ENCODE measurements at places on chromosomes 16 and 17. TPM values are rescaled to one million over a fixed set of nuclear protein-coding genes. Genes with fewer than 3 reads are reported as not detected.
A peak's percentile ranks its signal among the peaks of the same experiment; 100 is the strongest.

KRTAP4-6 gene
- total RNA-seq: not detected

OGFOD1 gene
- total RNA-seq: 26.1 TPM

- no peak overlapping the region for H3K27ac ChIP-seq
- DNase-seq: no peak
- H3K36me3 ChIP-seq: no peaks in the 10 kb centered on the region
These were observed 7.9 kb upstream of the BAHCC1 start for GRCh38 chr17:81387100-81388090.

RBL2 gene
- total RNA-seq: 195 TPM

DNA sequence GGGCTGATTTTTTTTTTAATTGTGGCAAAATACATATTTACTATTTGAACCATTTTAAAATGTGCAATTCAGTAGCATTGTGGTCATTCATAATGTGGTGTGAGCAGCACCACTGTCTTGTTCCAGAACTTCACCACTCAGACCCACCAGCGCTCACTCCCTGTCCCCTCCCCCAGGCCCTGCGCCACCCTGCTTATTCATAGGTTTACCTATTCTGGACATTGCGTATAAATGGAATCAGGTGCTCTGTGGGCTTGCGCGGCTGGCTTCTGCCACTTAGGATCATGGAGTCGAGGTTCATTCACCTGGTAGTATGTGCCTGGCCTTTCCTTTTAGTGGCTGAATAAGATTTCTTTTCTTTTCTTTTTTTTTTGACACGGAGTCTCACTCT, 59.4 kb downstream of the NT5M start:
- H3K27ac ChIP-seq: no peak overlapping the region
- peaks cover 31% of the 10 kb centered on the region for H3K27me3 ChIP-seq
- no peak overlapping the region for H3K4me3 ChIP-seq
- peaks cover 5% of the 10 kb centered on the region for H3K36me3 ChIP-seq

PIMREG gene
- total RNA-seq: not detected

GRCh38 chr16:4313563-4314531, 2.0 kb upstream of the GLIS2 start:
- DNase-seq: no peak
- peak overlapping the region; percentile 62 for H3K27ac ChIP-seq
- peak overlapping the region; percentile 96 for H3K4me3 ChIP-seq
- H3K27me3 ChIP-seq: peaks cover 12% of the 10 kb centered on the region
- H3K36me3 ChIP-seq: peaks cover 2% of the 10 kb centered on the region
- H3K4me1 ChIP-seq: peaks cover 11% of the 10 kb centered on the region

DNA sequence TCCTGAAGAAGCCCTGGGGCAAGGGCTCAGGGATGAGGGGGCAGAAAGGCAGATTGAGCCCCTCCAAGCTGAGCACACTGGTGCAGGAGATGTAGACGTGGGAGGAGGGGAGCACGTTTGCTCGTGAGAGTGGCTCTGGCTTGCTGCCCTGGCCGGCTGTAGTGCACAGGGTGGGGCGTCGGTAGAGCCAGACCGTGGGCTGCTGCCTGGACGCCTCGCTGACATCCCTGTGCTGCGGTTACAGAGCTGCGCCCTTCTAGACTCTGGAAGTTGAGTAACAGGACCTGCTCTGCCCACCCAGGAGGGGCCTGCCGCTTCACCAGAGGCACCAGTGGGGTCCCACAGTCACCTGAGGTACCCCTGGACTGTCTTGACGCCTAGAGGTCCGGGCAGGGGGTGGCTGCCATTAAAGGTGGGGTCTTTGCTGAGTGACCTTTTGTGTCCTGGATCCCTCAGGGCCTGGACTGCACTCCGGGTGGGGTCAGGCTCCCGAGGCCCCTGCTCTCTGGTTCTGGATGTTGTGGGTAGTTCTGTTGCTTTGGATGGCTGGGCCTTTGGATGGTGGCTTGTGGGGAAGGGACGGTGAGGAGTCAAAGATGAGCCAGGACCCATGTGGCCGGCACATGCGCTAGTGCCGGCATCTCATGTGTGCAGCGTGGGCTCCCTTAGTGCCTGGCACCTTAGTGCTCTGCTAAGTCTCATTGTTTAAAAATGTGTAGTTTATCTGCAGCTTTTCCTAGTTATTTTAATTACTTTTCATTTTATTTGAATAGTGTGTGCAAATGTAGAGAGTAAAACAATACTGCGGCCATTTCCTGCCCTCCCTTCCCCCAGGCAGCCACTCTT, 41.7 kb downstream of the PGS1 start:
- H3K27ac ChIP-seq: peak overlapping the region; percentile 1
- H3K4me3 ChIP-seq: no peak overlapping the region
- peaks cover 13% of the 10 kb centered on the region for H3K4me1 ChIP-seq
- no peak for DNase-seq
- peaks cover 4% of the 10 kb centered on the region for H3K36me3 ChIP-seq
- H3K27me3 ChIP-seq: no peaks in the 10 kb centered on the region

PRSS36 gene
- 0.47 TPM for total RNA-seq

DNA sequence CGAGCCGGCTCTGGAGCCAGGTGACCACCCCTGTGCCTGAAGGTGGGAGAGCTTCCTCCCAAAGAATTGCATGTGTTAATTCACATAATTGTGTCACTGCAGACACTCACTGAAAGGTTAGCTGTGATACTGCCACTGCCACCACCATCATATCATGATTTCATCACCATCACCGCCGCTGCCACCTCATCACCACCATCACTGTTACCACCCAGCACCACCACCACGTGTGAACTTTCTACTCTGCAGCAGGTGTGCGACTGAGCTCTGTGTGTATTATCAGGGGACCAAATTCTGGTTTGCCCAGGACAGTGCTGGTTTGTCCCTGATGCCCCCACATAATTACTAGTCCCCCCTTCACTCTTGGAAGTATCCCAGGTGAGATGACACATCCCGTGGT, 15.2 kb downstream of the BCAR1 start:
- no peak overlapping the region for H3K27ac ChIP-seq
- peaks cover 9% of the 10 kb centered on the region for H3K4me1 ChIP-seq
- H3K4me3 ChIP-seq: no peak overlapping the region
- no peak for DNase-seq

TOB1 gene
- 358 TPM for total RNA-seq

- H3K4me1 ChIP-seq: peaks cover 7% of the 10 kb centered on the region
- no peak overlapping the region for H3K4me3 ChIP-seq
- no peaks in the 10 kb centered on the region for H3K27me3 ChIP-seq
- peak overlapping the region; percentile 14 for H3K27ac ChIP-seq
- H3K36me3 ChIP-seq: peaks cover 10% of the 10 kb centered on the region
These were observed 38.0 kb downstream of the SF3B3 start for GRCh38 chr16:70561623-70562022.

DNA sequence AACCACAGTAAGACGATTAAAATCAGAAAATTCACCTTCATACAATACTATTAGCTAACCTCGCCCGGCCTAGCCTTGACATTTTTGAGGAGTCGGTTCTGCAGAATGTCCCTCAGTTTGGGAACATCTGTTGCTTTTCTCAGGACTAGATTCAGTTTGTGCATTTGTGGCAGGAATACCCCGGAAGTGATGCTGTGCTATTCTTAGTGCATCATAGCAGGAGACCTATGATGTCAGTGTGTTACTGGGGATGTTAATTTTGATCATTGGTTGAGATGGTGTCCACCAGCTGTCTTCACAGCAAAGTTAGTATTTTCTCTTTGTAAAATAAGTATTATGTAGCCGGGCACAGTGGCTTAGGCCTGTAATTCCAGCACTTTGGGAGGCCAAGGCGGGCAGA, 21.5 kb upstream of the HELZ start:
- peaks cover 9% of the 10 kb centered on the region for H3K4me1 ChIP-seq

DNA sequence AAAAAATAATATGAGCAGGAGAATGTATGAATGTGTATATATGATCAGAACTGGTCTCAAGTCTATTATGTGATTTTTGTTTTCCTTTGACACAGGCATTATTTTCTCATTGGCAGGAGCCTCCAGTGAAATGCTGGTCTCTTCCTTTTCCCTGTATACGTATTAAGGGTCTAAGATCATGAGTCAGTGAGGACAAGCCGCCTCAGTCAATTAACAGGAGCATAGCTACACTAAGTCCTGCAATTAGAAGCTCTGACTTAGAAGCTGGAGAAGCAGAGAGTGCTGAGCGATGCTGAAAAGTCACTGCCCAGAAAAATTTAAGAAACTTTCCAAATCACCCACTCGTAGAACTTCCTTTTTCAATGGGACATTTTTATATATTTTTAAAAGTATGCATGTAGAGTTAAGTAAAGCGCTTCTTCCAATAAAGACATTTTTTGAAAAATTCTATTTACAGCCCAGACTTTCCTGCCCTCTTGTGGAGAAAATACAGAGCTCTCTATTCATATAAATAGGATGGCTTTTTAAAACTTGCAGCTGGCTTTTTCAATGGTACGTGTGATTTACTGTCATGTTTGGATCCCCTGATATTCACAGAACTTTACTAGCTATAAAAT, 70.2 kb upstream of the PSMD7 start:
- H3K36me3 ChIP-seq: peaks cover 6% of the 10 kb centered on the region
- H3K27ac ChIP-seq: no peak overlapping the region
- no peak overlapping the region for H3K4me3 ChIP-seq
- H3K27me3 ChIP-seq: peaks cover 51% of the 10 kb centered on the region
- peaks cover 4% of the 10 kb centered on the region for H3K4me1 ChIP-seq

- no peak overlapping the region for H3K27ac ChIP-seq
- no peak overlapping the region for H3K4me3 ChIP-seq
- no peak for DNase-seq
These were observed 23.3 kb upstream of the CCL5 start for GRCh38 chr17:35903451-35903850.

- no peak for DNase-seq
- H3K27me3 ChIP-seq: peaks cover 5% of the 10 kb centered on the region
- H3K36me3 ChIP-seq: no peaks in the 10 kb centered on the region
- H3K4me3 ChIP-seq: no peak overlapping the region
These were observed 226.1 kb downstream of the ZNF423 start for GRCh38 chr16:49629851-49630250.

KRTAP2-1 gene
- not detected for total RNA-seq

GRCh38 chr16:66948134-66948836, 12.8 kb upstream of the CES3 start:
- DNase-seq: no peak
- peaks cover 40% of the 10 kb centered on the region for H3K27me3 ChIP-seq
- no peak overlapping the region for H3K27ac ChIP-seq
- no peaks in the 10 kb centered on the region for H3K36me3 ChIP-seq

- peak overlapping the region; percentile 91 for H3K4me3 ChIP-seq
- no peaks in the 10 kb centered on the region for H3K36me3 ChIP-seq
- peak; percentile 43 for DNase-seq
- H3K4me1 ChIP-seq: peaks cover 46% of the 10 kb centered on the region
These were observed 17.3 kb upstream of the EEF2K start for GRCh38 chr16:22188595-22189442.

GRCh38 chr17:48439110-48439850, 9.3 kb upstream of the SKAP1 start:
- H3K27me3 ChIP-seq: no peaks in the 10 kb centered on the region
- no peak for DNase-seq
- H3K4me1 ChIP-seq: peaks cover 74% of the 10 kb centered on the region
- peak overlapping the region; percentile 84 for H3K4me3 ChIP-seq
- H3K36me3 ChIP-seq: no peaks in the 10 kb centered on the region

DNA sequence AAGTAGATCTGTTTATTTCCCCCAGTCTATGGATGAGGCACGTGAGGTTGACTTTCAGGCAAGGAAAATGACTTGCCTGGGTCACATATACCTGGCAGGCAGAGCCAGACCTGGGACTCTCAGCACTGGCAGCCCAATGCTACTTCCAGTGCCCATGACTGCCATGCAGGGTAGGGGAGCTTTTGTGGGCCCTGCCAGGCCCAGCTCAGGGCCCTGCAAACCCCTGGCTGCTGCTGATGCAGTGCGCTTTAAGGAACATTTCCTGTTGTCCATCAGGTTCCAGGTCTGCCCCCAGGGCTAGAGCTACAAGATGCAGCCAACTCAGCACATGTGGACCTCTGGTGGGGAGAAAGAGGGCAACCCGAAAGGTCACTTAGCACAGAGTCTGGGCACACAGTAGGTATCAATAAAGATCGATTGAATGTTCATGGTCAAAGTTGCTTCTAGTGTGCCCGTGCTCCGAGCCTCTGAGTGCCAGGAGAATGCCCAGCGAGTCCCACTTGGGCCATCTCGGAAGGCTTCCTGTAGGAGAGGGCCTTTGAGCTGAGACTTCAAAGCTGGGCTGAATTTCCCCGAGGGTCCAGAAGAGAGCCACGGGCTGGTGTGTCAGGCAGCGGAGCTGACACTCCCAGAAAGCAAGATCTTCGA, 513 bp upstream of the TBX21 start:
- peaks cover 36% of the 10 kb centered on the region for H3K4me1 ChIP-seq
- peaks cover 14% of the 10 kb centered on the region for H3K27me3 ChIP-seq
- H3K36me3 ChIP-seq: peaks cover 2% of the 10 kb centered on the region

OR4D1 gene
- total RNA-seq: 1.0 TPM

GRCh38 chr17:8143581-8144400, 8.4 kb downstream of the PER1 start:
- H3K36me3 ChIP-seq: peaks cover 15% of the 10 kb centered on the region
- peak; percentile 17 for DNase-seq
- H3K4me3 ChIP-seq: peak overlapping the region; percentile 74
- H3K27me3 ChIP-seq: no peaks in the 10 kb centered on the region
- no peak overlapping the region for H3K27ac ChIP-seq
- H3K4me1 ChIP-seq: peaks cover 30% of the 10 kb centered on the region

- no peaks in the 10 kb centered on the region for H3K27me3 ChIP-seq
- H3K4me3 ChIP-seq: no peak overlapping the region
- peaks cover 53% of the 10 kb centered on the region for H3K4me1 ChIP-seq
- DNase-seq: no peak
These were observed 194.9 kb downstream of the MSI2 start for GRCh38 chr17:57451191-57451590.

DNA sequence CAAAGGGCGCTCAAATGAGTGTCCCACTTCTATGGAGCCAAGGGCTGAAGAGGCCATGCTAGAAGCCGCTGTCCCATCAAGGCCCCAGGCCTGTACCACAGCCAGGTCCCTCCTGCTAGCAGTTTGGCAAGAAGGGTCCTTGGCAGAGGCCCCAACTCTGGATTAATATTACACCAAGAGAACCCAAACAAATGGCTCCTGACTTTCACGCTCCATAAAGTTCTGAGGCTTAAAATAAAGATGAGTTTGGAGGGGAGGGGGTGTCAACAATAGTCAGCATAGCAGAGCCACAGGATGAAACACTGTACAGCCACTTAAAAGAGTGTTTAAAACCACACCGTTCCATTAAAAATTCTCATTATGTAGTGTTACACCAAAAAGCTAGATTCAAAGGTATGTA, 30.5 kb downstream of the CUEDC1 start:
- H3K4me1 ChIP-seq: peaks cover 2% of the 10 kb centered on the region
- H3K27me3 ChIP-seq: peaks cover 44% of the 10 kb centered on the region
- H3K36me3 ChIP-seq: no peaks in the 10 kb centered on the region
- H3K4me3 ChIP-seq: no peak overlapping the region

DNA sequence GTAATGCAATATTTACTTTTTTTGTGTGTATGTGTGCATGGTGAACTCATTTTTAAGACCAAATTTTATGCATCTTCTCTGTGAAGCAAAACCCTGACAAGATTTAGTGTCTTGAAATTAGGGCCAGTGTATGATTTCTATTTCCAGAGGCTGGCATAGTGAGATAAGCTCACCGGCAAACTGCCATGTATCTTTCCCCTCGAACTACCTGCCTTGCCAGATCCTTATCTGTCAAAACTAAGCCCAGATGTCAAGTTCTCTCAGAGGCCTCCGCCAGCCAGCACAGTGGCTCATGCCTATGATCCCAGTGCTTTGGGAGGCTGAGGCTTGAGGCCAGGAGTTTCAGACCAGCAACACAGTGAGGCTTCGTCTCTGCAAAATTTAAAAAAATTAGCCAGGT, 10.0 kb downstream of the USP32 start:
- H3K4me1 ChIP-seq: peaks cover 23% of the 10 kb centered on the region
- no peaks in the 10 kb centered on the region for H3K36me3 ChIP-seq
- no peak overlapping the region for H3K4me3 ChIP-seq

Data from T-helper 17 cell (primary cell).